RKO (cell line): ENCODE measurements at places on chromosomes 13 and 19.
A peak's percentile ranks its signal among the peaks of the same experiment; 100 is the strongest.

- no peak for DNase-seq
Observed at GRCh38 chr13:110597041-110597689, 18.2 kb upstream of the NAXD start.

GRCh38 chr19:55113570-55114039 lies 3.8 kb downstream of the PPP1R12C start:
- peak; percentile 30 for DNase-seq

DNA sequence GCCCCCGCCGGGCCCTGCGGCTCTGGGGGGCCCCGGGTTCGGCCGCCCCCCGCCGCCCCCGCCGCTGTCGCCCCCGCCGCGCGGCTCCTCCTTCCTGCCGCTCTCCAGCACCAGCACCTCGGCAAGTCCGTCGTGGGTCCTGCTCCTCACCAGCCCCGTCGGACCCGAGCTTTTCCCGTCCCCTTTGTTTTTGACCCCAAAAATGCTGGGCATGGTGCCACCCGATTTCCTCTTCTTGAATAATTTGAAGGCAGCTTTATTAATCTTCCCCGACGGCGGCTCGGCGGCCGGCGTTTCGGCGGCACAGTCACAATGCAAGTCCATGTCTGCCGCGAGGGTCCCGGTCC lies 945 bp downstream of the AMER2 start:
- DNase-seq = no peak

GRCh38 chr13:40452741-40453334 lies 213.6 kb downstream of the FOXO1 start:
- no peak for DNase-seq

DNA sequence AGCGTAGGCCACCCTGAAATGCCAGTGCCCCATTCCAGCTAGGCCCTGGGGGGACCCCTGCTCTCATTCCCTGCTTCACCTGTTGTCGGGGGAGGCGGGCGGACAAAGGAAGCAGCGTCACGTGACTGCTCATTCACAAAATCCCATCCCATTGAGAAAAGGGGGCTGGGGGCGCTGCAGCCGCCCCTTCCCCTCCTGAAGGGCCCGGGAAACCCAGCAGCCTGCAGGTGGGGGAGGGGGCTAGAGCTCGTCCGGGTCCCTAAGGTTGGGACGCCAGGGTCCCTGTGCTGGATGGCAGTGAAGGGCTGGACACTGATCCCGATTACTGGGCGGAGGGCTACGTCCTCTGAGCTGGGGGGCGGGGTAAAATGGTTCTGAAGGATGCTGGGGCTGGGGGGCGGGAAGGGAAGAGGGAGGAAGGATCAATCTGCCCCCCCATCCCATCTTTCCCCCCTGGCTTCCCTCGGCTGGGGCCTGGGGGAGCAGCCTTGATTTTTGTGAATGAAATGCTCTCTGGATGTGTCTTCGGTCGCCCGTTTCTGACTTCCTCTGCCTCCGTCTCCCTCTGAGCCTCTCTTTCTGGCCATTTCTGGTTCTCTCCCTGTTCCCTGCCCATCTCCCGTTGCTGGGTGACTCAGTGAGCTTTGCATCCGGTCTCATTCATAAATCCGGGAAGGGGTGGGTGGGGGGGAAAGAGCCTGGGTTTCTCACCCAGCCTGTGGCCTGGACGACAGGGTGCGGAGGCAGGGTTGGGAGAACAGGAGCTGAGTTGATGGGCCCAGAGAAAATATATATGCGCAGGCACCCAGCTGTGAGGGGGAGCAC lies 816 bp downstream of the SPRED3 start:
- peak; percentile 87 for DNase-seq

GRCh38 chr19:3248728-3249326 lies 24.4 kb downstream of the CELF5 start:
- DNase-seq = no peak

DNA sequence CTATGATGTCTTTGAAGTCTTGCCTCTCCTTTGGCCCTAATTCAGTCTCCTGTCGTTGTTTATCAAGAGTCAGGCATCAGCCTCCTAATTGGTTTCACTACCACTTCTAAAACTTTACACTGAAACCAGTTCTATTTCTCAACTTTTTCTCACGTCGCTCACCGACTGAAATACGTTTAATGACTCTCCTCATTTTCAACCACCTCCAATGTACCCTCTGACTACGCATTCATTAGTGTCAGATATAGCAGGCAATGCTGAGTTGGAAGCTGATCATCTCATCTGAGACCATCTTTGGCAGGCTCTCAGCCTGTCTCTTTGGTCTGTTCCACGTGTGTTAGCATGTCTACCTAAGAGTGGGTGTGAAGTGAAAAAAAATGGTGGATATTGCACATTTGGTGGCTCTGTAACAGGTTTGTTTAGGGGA lies 128.1 kb downstream of the KL start:
- no peak for DNase-seq

- DNase-seq = peak; percentile 69
Observed at GRCh38 chr19:39434123-39435076, 1.3 kb downstream of the RPS16 start.

GRCh38 chr13:106100171-106100919 lies 435.1 kb downstream of the EFNB2 start:
- DNase-seq = no peak

- no peak for DNase-seq
Observed at GRCh38 chr13:46345398-46345797, 41.7 kb downstream of the RUBCNL start.

DNA sequence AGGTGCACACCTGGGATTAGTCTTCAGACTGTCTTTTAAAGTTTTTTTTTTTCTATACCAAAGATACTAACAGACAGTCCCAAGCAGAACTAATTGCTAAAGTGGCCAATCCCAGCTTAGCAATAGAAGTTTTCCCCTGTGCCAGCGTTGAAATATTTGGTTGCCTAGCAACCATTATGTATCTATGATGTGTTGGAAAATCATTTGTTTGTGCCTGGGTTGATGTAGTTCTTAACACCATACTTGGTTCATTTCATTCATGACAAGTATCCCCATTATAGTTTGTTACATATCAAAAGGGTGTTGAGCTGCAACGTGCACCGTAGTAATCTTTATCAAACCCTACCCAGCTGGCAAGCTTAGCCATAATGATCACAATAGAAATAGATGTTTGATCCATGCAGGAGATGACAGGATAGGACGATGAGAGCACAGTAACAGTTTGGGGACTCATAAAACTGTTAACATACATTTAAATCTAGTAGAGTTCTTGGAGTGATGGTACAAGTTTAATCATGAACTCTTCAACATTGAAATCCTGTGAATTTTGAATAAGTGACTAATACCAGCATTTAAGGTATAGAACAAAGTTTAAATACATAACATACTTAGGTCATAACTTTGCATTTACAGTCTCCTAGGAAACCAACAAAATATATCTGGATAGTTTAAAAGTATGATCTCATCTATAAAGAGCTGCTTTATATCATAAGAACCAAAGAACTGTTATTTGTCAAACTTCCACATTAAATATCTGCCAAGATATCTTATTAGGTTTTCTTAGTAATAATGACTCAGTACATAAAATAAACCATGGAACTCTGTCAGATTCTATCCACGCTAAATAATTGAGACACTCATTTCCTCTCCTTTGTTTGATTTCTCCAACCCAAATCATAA lies 73.4 kb downstream of the MBNL2 start:
- peak; percentile 23 for DNase-seq

DNA sequence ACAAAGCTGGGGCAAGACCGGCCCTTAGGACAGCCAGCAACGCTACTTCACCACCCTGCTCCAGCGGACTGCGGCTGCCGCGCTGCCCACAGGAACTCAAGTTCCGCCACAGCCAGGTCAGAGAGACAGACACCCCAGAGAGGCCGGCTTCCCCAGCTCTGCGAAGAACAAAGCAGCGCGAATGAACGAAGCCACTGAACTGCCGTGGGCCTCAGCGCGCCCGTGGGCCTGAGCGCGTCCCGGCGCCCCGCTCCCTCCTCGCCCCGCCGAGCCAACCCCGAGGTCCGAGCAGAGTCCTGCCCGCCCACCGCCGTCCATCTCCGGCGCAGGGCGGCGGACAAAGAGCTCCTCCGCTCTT lies 158.4 kb downstream of the RNF17 start:
- DNase-seq = peak; percentile 42

DNA sequence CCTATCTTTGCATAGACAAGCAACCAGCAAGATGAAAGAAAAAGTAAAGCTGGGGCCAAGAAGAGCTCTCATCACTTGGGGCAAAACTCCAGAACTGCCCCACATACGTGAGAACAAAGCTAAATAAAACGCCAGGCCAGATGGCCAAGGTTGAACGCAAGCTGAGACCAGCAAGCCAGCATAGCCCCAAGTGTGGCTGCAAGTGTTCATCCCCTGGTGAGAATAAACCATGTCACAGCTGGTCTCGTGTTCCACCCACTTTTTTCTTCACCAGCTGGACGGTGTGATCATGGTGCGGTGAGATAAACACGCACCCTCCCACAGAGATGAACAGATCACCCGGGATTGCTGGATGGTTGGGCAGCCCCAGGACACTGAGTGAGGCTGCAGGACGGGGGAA lies 109.6 kb upstream of the CACNA1A start:
- DNase-seq = no peak

- DNase-seq = no peak
Observed at GRCh38 chr13:86986448-86986847, 684.7 kb upstream of the SLITRK5 start.

DNA sequence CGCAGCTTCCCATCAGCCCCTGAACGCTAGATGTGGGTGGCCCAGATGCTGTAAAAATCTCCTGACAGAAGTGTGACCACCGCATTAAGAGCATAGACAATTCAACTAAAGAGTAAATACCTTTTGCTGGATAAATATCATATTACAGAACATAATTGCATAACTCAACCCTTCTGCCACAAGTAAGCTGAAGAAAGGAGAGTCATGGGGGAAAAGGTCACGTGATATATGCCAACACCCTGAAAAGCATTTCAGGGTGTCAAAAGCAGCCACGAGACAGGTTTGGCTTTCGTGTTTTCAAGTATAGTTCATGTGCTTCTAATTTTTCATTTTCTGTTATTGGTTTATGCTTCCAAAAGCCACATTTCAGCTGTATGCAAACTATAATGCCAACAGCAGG lies 71.3 kb downstream of the LHFPL6 start:
- DNase-seq = no peak

GRCh38 chr13:20787180-20787579 lies 13.4 kb upstream of the EEF1AKMT1 start:
- DNase-seq = no peak

DNA sequence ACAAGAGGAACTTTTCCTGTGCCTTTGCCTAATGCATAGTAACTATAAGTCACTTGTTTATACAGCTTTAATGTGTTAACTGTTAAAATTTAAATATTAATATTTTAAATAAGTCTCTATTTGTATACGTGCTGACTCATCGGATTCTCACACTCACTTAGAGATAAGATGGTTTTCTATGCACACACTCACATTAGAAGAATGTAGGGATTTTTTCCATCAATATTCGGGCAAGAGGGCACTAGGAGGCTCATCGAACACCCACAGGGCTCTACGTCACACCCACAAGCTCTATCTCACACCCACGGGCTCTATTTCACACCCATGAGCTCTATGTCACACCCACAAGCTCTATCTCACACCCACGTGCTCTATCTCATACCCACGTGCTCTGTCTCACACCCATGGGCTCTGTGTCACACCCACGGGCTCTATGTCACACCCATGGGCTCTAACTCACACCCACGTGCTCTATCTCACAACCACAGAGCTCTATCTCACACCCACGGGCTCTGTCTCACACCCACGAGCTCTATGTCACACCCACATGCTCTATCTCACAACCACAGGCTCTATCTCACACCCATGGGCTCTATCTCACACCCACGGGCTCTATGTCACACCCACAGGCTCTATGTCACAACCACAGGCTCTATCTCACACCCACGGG lies 73.4 kb downstream of the COL4A2 start:
- no peak for DNase-seq

DNA sequence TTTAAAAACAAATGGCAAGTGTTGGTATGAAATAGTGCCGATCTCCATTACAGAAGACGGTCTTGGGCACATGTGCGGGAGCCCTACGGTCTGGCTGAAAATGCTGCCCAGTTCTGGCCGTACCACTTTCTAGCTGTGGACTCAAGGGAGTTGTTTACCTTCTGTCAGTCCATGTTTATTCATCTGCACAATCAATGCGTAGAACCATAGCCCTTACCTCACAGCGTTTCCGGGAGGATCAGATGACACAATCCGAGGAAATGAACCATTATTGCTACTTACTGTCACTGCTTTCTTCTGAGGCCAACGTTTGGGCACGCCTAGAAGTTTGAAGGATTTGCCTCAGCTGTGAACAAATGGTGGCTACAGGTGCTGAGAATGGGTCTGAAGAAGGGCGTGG lies 31.2 kb downstream of the GADD45B start:
- no peak for DNase-seq

GRCh38 chr19:14400951-14401431 lies 18.1 kb downstream of the DDX39A start:
- DNase-seq = no peak

DNA sequence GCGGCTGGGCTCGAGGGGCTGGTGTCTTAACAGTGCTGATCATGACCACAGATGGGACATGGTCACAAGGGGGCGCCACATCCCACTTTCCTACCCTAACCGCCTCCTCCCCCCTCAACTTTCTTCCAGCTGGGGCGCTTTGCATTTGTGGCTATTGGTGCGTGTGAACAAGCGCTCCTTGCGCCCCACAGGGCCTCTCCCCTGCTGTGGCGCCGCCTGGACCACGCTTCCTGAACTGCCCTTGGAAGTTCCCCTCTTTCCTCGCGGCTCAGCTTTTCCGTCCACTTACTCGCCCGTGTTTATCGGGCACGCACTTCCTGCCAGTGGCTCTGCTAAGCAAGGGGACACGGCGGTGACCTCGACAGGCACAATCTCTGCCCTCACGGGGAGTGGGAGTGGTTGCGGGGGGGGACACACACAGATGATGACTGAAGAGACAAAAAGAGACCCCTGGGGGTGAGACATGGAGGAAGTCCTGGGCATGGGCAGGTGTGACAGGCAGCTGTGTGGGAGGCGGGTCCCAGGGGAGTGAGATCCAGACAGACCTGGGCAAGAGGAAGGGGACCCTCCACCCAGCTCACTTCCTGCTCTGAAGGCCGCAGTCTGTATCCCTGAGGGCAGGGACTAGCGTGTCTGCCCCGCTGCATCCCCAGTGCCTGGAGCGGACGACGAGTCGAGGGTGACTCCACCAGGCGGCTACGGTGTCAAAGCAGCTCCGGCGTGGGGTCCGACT lies 40.3 kb downstream of the ZNF787 start:
- no peak for DNase-seq

- DNase-seq = no peak
Observed at GRCh38 chr13:77412116-77412635, 85.3 kb upstream of the MYCBP2 start.

DNA sequence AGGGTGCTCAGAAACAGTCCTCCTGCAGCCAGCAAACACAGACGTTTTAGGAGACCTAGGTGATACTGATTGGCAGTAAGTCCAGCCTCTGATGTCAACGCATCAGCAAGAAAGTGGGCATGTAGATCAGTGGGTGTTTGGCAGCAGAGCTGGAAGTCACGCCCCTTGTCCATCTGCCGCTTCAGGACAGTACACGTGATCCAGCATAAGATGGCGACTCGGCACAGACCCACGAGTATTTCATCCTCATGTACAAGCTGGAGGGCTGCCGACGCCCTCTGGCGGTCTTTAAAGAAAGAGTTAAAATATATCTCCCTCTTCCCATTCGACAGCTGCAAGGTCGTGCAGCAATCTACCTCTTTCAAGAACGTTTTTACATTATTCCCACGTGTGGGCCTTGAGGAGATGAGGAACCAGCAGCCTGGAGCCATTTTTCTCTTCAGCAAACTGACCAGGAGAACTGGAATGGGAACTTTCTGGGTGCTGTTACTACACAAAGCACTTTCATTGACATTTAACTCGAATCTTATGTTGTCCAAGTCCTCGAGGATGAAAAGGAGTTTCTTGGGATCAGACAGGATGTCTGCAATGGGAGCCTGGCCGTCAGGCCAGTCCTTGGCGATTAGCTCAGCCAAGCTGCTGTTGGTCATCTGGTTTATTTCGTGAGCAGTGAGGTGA lies 22.3 kb downstream of the NLRP11 start:
- DNase-seq = peak; percentile 96
